DMS153 (cell line): ENCODE measurements at places on chromosomes 11 and 22.

- DNase-seq: no peak
These were observed 32.9 kb downstream of the PPIL2 start for GRCh38 chr22:21698430-21699329.

- DNase-seq: no peak
These were observed 6.9 kb upstream of the RAB1B start for GRCh38 chr11:66261578-66261977.

- DNase-seq: peak; percentile 8
These were observed 163.7 kb downstream of the LARGE1 start for GRCh38 chr22:33756508-33756949.

DNA sequence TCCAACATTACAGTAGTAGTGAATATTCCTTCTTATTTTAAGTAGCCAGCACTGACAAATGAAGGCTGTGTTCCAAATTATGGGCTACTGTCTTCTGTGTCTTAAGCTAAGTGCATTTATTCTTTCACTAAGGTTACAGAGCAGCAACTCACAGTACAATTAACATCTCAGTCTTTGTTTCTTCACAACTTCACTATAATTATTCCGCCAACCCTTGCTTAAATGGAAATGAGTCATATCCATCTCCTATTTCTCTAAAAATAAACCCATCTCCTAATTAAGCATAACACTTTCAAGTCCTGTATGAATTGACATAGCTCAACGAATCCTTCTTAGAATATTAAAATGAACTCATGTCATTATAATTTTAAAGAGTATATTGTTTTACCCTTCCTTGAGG lies 6.7 kb downstream of the ETS1 start:
- DNase-seq: no peak

GRCh38 chr22:43085658-43086606 lies 3.3 kb downstream of the TTLL1 start:
- DNase-seq: no peak

GRCh38 chr11:17812091-17812864 lies 77.7 kb downstream of the KCNC1 start:
- DNase-seq: peak; percentile 69

DNA sequence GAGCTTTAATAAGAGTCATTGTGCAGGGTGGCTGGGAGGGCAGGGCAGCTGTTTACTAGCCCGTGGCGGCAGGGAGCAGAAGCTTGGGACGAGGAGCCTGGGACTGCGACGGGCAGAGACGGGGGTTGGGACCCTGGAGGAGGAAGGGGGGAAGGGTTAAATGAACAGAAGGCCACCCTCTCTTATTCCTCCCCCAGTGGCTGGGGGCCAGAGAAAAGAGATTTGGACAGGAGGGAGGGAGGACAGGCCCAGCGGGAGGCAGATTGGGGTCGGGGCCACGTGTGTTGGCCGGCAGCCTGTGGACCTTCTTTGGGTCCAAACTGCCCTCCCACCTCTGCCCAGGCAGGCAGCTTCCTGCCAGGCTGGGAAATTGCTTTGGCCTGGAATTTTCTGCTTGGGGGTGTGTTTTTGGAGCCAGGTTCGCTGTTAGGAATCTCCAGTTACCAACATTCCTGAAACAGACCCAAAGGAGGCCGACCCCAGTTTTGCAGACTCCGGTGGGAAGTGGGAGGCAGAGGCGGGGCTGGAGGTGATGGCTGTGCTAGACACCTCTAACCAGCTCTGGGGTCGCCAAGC lies 50.2 kb downstream of the APOL3 start:
- no peak for DNase-seq

DNA sequence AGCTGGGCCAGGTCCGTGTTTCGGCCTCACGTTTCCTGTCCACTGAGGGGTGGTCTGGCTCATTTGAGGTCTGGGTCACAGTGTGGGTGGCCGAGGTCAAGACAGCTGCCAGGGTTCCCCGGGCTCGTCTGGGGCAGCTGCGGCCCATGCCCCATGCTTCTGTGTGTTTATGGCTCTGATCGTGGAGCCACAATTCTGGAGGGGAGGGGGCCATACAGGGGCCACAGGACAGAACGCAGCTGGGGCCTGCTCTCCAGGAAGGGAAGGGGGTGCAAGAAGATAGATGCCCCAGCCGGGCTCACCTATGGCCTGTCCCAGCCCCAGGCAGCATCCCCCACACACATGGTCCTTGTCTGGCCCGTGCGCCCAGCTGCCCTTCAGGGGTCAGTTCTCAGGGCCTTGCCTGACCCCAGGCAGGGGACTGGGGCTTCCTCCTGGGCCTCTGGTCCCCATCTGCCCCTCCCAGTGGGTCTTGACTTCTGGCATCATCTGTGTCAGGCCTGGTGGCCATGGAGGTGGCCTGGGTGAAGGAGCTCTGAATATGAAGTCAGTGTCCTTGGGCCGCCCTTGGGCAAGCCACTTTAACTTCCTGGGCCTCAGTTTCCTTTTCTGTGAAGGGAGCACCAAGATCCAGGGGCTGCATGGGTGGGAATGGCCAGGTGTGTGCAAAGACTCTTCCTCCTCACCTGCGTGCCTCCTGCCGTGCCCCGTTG lies 8.4 kb downstream of the TSPAN32 start:
- no peak for DNase-seq

GRCh38 chr11:67354075-67355022 lies 1.0 kb upstream of the POLD4 start:
- no peak for DNase-seq

- no peak for DNase-seq
These were observed 670 bp upstream of the CTSF start for GRCh38 chr11:66569076-66569475.

- DNase-seq: no peak
These were observed 36.0 kb downstream of the DEPDC5 start for GRCh38 chr22:31789803-31790202.

GRCh38 chr22:45224988-45225731 lies 15.5 kb downstream of the KIAA0930 start:
- DNase-seq: no peak

- DNase-seq: no peak
These were observed 962.9 kb downstream of the BRD1 start for GRCh38 chr22:48864748-48865147.

DNA sequence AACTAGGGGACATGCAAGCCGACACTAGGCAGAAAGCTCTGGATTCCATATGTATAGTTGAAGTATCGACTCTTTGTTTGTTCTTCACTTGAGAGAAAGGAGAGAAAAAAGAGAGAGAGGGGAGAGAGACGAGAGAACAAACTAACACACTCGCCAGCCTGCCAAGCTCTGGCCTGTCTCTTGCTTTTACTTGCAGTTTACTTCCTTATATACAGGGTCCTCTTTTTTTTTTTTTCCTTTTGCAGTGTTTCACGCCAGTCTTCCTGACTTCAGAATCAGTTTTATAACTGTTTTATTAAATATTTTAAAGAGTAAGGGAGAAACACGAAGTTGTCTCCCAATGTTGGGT lies 19.9 kb downstream of the TEAD1 start:
- peak; percentile 63 for DNase-seq

GRCh38 chr11:14725150-14725549 lies 81.5 kb downstream of the PDE3B start:
- no peak for DNase-seq

- DNase-seq: no peak
These were observed 55.0 kb downstream of the AP2A2 start for GRCh38 chr11:980438-981357.

DNA sequence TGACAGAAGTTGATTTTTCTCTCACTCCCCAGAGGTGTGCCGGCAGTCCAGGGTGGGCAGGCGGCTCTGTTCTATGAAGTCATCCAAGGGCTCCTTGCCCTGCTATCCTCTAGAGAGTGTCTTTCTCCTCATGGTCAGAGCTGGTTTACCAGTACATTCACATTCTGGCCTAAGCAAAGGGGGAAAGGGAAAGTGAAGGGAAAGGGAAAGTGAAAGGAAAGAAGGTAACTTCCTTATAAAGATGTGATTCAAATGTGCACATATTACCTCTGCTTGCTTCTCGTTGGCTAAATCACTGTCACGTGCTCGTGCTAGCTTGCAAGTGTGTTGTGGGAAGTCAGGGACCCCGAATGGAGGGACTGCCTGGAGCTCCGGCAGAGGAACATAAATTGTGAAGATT lies 2.9 kb upstream of the HTATIP2 start:
- DNase-seq: peak; percentile 21

GRCh38 chr22:40547729-40548143 lies 88.8 kb downstream of the MRTFA start:
- DNase-seq: no peak

DNA sequence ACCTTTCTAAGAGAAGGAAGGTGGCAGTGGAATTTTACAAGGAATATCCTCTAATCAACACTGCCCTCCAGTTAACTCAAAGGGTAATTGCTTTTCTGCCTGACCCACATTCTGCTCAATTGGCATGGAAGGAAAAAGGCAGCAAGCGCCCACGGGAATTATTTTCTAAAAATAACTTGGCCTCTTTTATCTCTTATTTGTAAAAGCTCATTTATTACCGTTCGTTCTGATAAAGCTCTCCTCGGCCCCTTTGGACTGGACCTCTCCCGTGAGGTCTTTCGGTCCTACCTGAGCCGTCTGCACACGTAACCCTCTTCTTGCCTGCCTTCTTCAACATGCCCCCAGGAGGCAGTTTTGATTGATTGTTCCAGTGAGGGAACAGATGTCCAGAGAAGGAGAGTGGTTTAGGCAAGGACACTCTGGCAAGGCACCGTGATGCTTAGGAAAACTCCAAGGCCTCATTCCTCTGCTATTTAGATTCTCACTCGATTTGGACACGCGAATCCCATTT lies 53.2 kb upstream of the CRTAM start:
- DNase-seq: no peak

- DNase-seq: no peak
These were observed 544.6 kb upstream of the B3GAT1 start for GRCh38 chr11:134956450-134957210.

DNA sequence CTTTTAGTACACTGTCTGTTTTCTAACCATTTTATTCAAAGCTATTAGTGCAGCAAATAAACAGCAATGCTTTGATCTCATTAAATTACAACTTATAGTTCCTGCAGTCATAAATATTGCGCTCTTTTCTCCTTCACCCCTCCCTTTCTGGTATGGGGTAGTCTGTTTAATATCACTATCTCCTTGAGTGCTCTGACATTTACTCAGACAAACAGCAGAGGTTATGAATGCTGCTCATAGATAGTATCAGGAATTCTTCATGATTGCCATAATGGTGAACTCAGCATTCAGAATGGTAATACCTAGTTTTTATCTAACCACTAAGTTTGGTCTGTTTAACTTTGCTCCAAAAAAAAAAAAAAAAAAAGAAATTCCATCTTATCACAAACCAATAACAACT lies 87.4 kb downstream of the EIF3M start:
- DNase-seq: no peak

DNA sequence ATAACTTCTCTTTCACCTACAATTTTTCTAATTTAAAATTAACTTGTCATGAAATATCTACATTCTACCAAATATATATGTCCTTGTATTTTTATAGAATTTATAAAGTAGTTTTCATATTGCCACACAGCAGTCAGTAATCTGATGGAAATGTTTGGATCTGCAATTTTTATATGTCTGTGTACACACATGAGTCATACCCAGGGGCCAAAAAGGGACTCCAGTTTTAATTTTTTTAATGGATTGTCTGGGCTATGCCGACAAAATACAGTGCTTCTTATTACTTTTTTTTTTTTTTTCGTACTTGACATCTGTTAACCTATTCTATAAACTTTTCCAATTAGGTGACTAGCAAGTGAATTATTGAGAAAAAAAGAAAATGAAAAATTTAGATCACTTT lies 6.3 kb downstream of the GUCY1A2 start:
- DNase-seq: no peak

- DNase-seq: no peak
These were observed 55.1 kb downstream of the RTN4R start for GRCh38 chr22:20212754-20213699.

DNA sequence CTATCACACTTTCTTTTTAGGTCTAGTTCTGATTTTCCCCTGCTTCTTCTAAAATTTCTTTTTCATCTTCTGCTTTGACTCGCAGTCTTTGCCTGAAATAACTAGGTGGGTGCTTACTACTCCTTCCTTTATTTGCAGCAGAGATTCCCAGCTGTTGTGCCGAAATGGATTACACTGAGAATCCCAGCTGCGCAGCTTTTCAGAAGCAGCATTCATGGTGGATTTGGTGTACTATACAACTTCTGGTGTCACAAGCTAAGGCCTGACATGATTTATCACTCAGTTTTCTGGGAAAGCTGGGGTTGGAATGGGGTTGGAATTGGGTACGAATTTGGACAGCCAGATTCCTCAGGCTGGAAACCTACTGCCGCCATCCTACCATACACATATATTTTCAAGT lies 6.0 kb upstream of the XKR3 start:
- no peak for DNase-seq

DNA sequence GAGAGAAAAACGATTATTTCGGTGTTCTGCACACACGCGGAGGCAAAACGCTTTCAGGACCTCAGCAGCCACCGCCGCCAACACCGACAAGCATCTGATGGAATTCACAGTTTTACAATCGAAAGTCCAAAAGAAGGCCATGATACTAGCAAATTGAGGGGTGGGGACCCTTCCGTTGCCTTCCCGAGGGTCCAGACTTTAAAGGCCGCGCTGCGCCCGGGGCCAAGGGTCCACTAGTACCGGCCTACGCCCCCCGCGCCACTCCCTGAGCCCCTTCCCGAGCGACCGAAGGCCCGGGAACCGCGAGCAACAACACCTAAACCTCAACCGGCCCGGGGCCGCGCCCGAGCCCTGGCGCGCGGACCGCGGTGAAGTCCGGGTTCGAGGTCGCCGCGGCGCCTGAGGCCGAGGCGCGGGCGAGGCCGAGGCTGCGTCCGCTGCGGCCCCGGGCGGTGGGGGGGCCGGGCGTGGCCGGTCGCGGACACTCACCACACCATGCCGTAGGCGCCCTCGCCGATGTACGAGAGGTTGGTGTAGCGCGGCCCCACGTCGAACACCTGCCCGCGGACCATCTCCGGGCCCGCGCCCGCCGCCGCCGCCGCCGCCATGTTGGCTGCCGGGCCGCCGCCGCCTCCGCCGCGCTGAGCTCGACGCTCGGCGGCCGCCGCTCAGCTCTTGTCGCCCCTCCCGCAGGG lies 465 bp downstream of the MAPK1 start:
- DNase-seq: no peak

DNA sequence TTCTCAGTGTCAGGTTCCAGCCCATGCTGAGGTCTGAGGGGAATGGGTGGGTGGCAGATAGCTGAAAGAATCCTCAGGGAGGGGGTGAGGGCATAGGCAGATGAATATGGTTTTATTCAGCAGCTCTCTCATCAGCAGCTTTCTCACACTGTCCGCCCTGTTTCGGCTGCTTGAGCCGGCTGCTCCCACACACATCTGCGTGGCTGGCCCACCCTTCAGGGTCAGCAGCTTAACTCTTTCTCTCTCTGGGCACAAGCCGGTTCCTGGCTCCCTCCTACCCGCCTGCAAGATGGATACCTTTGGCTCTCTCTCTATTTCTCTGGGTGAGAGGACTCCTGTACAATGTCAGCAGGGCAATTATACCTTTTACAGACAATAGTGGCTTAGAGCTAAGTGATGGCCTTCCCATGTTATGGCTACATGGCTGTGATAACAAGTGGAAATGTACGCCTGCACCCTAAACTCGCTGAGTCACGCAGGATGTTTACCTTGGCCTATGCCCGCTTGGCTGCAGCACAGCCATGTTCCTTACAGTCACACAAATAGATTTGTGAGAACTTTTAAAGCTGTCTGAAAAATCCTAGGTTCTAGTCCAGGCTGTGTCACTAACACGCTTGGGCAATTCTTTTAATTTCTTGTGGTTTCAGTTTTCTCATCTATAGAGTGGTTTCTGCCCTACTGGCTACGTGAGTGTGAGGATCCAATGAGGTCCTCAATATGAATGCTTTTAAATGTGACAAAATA lies 4.1 kb downstream of the MMP20 start:
- DNase-seq: no peak
